H1 (cell line): ENCODE measurements at places on chromosomes 11 and 22. TPM values are rescaled to one million over a fixed set of nuclear protein-coding genes. Genes with fewer than 3 reads are reported as not detected.

The MUC5AC gene
- not detected in 2 replicates for total RNA-seq

The C1QTNF5 gene
- 1.5 and 2.2 TPM in 2 replicates for total RNA-seq

GRCh38 chr11:67044496-67044895 is 12.2 kb upstream of the RHOD start:
- DNase-seq, result no peak

DNA sequence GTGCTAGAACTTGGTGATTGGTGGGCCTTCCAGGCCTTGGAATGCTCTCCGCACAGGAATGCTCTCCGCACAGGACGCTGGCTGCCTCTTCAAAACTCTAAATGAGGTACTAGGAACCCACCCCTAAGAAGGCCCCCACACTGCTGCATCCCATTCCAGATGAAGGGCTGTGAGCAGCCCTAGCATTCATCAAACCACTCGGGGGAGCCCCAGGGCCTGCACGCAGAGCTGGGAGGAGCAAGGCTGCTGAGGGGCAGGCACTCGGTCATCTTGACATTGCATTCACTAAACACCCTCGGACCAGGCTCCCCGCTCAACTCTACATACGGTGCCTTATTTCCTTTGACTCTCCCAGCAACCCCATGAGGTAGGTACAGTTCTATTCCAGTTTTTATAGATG is 49.2 kb upstream of the EMID1 start:
- no peak for DNase-seq
